Left ventricle myocardium superior (tissue), 1 donor: ENCODE measurements at places on chromosomes 3 and 15.
A peak's percentile ranks its signal among the peaks of the same experiment; 100 is the strongest.

DNA sequence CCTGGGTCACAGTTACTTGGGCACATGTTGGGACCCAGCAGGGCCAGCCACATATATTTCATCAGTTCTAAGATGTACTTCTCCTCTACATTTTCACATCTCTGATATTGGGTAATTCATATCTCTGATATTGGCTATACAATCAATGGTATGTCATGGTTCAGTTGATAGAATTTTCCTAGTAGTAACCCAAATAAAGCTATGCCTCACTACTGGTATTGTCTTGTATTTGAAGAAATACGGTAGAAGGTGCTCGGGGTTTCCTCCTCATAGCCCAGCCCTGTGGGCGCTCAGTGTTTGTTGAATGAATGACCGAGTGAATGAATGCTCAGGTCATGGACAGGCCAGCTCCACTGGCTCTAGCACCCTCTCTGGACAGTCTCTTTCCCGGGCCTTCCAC, 94.1 kb downstream of the RAB11A start:
- no peak for DNase-seq

DNA sequence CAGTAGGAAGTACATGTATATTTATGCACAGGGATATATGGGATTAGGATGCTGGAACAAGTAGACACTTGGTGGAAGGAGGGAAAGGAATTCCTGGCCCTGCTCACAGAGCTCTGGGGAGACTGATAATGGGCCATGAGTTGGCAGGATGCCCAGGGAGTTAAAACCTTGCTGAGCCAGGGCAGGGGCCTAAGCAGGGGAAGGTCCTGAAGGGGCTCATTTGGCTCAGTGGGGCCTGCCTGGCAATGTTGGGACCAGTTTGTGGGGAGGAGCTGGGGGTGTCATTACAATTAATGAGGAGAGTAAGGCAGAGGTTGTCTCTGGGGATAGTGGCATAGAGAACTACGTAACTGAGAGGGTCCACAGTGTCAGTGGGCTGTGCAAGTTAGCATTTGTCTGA, 124.2 kb upstream of the ADPGK start:
- peak; percentile 47 for DNase-seq

DNA sequence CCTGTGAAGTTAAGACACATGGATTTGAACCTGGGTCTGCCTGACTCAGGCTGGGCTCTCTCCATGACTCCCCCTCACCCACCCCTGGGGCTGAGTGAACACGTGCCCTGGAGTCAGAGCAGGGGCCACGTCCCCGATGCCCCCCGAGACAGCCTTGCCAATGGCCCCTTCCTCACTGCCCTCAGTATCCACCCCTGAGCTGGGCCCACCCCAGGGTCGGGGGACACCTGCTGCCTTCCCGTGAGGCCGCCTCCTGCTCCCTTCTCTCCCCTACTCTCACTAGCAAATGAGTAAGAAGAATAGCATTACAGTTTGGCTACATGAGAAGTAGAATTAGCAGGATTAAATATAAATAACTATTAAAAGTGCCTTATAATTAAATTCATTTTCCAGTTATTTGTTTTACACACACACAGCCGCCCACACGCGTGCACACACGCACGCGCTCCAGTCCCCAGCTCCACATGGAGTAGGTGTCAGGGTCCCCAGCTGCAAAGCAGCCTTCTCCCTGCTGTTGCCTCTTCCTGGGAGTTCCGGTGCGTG, 117.4 kb upstream of the LINGO1 start:
- DNase-seq: no peak

- no peak for DNase-seq
These were observed 489.1 kb upstream of the CFAP20DC start for GRCh38 chr3:59538753-59539432.

GRCh38 chr15:80974914-80975313, 14.7 kb downstream of the MESD start:
- DNase-seq: no peak

GRCh38 chr3:56862352-56863062, 60.8 kb upstream of the ARHGEF3 start:
- no peak for DNase-seq

- DNase-seq: no peak
These were observed 28.1 kb upstream of the IMPDH2 start for GRCh38 chr3:49057268-49057667.
